Activated CD8-positive, alpha-beta T cell treated with anti-CD3 and anti-CD28 coated beads, Interleukin-2, amount 10 ng/mL, durations not matched to agents 7 days and 5 days (primary cell): ENCODE measurements at places on chromosomes 3 and 15. TPM values are rescaled to one million over a fixed set of nuclear protein-coding genes. Genes with fewer than 3 reads are reported as not detected.

Gene GMNC
- not detected for total RNA-seq

Gene AP3B2
- not detected for total RNA-seq

Gene MST1
- 3.8 TPM for total RNA-seq

DNA sequence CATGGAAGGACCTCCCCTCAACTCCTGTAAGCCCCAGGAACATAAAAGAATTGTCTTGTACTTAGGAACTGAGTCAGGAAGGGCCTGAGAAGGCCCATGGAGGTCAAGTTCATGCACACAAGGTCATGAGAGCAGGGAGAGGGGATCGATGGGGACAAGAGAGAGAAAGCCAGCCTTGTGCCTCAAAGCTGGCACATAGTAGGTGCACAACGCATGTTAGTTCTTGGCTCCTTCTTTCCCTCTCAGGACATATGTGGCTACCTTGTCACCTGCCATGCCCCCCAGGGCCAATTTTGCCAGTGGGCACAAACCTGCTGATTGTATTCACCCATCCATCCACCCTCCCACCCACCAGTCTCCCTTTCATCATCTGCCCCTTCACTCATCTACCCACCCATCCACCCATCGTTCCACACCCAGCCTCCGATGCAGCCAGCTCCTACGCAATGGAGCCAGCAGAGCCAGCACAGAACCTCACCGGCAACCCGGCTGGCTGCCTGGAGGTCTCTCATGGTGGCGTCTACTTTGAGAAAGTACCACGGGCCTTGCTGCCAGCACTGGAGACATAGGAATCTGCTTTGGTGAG is 52.4 kb upstream of the INSYN1 start:
- no peak for DNase-seq

Gene CEP19
- total RNA-seq = 4.6 TPM

DNA sequence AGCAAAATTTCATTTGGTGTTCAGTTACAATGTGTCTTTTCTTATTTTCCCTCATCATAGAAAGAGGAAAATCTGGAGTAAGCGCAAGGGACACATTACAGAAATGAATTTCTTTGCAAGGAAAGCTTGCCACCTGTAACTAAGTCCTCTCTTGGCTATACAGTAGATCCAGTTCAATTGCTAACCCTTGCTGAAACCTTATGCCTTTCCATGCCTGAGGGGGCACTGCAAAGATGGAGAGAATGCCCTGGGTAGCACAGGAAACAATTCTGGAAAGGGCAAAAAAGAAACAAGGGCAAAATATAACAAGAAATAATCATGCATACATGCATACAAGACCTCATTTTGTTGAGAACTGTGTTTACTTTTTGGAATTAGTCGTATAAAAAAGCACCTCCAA is 4.3 kb downstream of the CADM2 start:
- DNase-seq = no peak

Gene GRM7
- not detected for total RNA-seq

Gene ZNF385D
- total RNA-seq = not detected

Gene IL5RA
- total RNA-seq = not detected

DNA sequence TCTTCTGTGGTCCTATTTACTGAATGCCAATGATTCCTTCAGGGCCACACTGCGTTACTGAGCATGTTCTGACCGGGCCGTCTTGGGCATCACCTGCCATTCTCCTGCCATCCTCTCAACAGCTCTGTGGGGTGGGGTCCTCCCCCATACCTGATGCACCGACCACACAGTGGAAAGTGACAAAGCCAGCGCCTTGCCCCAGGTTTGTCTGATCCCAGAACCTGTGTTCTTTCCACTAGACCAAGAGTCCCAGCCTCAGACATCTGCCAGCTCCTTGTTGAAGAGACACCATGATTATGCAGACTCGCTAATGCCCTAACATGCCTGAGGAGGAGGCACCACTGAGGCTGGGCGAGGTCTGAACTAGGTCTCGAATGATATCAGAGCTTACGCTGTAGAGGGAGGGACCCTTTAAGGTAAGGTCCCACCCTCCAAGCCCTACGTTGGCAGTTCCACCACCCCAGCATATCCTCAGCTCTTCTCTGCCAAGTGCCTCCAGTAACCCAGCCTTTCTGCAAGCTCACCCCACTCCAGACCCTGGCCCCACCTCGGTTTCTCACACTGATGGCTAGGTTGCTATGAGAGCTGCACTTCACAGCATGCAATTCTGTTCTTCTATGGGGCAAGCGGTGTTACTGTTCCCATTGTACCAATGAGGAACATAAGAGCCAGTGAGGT is 29.8 kb upstream of the PLXNA1 start:
- no peak for DNase-seq

GRCh38 chr3:156539802-156540201 is 15.1 kb downstream of the SSR3 start:
- no peak for DNase-seq

Gene PAQR9
- total RNA-seq = not detected

Gene AMIGO3
- total RNA-seq = 2.0 TPM

GRCh38 chr3:167450195-167450594 is 23.6 kb downstream of the SERPINI2 start:
- no peak for DNase-seq

Gene SPSB4
- not detected for total RNA-seq

Gene KBTBD13
- not detected for total RNA-seq

Gene MRAS
- total RNA-seq = not detected

- DNase-seq = peak; percentile 63
Measured at GRCh38 chr3:112582244-112582874, 20.5 kb downstream of the SLC35A5 start.

DNA sequence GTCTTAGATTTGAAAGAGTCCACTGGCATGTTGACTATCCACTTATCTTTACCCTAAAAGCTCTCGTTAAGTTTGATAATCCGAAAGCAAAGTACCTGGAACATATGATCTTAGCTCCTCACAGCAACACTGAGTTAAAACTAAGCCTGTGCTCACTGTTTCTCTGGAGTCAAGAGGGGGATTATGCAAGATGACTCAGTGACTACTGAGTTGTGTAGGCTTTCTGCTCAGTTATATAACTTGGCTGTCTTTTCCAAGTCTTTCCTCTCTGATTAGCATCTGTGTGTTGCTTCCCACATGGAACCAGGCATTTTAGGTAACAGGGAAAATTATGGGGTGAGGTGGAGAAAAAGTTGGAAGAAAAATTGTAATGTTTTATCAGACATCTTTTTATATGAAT is 31.2 kb upstream of the MYO5C start:
- no peak for DNase-seq

Gene RBMS3
- 0.11 TPM for total RNA-seq

DNA sequence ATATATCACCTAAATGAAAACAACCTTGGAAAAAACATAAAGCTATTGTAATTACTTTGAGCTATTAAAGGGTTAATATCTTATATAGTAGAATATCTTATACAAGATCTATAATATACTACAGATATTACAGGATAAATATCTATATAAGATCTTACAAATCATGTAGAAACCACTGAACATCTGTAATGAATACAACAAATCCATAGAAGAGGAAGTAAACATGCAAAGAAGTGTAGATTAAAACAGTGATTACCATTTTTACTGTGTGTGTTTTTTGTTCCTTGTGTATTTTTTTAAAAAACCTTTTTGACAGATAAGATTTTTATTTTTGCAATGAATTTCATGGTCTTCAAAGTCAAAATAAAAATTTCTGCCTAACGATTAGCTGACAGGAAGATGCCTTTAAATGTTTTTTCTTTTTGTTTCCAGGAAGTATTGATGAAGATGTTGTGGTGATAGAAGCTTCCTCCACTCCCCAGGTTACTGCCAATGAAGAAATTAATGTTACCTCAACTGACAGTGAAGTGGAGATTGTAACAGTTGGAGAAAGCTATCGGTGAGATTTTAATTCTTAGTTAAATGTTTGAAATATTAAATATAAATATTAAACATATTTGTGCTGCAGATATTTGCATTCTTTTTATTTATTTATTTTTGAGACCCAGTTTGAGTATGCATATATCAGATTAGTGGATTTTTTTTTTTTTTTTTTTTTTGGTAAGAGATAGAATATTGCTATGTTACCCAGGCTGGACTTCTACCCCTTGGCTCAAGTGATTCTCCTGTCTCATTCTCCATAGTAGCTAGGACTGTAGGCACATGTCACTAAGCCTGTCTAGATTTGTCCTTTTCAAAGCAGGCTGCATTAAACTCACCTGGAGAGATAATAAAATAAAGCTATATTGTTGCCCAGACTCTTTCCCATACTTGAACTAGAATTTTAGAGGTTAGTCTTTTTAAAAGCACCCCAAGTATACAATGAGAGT is 52.8 kb upstream of the CCNB2 start:
- DNase-seq = no peak

DNA sequence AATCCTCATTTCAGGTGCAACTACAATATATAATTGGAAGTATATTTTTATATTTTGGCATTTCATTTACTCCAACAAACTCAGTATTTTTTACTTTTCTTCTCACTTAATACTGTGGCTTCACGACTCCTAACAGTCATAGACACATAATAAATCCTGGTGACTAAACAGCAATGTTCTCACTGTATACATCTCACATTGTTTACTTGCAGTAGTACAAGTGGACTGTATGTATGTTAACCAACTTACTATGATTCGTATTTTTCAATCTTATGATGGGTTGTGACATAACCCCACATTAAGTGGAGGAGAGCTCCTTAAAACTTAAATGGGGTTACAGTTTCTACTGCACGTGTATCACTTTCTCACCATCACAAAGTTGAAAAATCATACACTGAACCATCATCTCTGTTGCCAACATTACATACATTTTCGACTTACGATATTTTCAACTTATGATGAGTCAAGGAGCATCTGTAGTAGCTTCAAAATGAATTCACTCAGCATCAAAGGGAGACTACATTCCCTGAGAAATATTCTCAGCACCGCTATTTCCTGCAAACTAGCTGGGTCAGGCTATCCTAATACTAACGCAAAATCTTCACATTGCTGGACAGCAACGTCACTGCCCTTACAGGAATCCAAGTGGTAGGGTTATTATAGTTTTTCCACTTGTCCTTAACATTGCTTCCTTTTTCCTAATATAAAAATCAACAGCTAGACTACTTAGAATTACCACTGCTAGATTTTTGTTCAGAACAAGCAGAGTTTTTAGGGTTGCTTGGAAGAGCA is 7.3 kb downstream of the ADAM10 start:
- DNase-seq = no peak

DNA sequence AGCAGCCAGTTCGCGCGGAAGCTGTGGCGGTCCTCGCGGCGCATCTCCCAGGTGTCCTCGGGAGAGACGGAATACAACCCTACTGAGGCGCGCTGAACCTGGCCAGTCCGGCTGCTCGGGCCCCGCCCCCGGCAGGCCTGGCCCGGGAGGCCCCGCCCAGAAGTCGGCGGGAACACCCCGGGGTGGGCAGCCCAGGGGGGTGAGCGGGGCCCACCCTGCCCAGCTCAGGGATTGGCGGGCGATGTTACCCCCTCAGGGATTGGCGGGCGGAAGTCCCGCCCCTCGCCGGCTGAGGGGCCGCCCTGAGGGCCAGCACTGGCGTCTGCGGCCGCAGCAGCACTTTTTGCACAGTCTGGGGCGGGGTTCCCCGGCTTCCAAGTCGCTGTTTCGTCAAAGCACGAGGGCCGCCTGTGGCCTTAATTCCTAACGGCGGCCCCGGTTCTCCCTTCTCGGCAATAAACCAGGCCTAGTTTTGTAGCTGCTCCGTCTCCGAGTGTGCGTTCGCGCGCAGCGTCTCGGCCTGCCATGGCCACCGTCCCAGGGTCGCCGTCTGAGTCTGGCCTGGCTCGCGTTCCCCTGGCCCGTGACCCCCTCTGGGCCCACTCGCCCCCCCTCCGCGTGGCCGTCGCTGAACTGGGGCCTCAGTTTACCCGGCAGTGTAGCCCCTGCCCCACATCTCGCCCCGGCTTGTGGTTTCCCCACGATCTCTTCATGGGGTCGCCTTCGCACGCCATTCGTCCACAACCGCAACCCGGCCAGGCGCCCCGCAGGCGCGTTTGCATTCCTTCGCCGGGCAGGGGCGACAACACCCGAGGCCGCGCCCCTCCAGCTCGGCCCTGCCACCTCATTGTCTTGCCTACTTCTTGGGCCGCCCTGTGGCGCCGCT is 30.0 kb downstream of the NBEAL2 start:
- peak; percentile 85 for DNase-seq

- DNase-seq = no peak
Measured at GRCh38 chr15:82864967-82865366, 55.5 kb downstream of the WHAMM start.

DNA sequence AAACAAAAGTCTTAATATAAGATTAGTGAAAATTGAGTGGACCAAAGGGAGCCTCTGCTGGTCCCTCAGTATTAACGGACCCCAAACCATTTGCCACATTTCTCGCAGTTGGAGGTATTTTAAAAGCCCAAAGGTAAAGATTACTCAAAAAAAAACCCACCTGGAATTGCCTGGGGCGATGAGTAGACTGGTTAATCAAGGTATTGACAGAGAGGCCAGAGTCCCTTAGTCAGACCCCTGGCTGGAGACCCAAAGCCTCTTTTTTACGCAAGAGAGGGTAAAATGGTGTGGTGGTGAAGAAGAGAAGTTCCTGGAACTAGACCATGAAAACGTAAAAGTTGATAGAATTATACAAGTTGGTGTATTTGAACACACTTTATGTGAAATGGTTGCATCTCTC is 137.2 kb downstream of the IMPG2 start:
- DNase-seq = no peak

Gene NME9
- total RNA-seq = not detected

Gene SYNPR
- total RNA-seq = not detected

DNA sequence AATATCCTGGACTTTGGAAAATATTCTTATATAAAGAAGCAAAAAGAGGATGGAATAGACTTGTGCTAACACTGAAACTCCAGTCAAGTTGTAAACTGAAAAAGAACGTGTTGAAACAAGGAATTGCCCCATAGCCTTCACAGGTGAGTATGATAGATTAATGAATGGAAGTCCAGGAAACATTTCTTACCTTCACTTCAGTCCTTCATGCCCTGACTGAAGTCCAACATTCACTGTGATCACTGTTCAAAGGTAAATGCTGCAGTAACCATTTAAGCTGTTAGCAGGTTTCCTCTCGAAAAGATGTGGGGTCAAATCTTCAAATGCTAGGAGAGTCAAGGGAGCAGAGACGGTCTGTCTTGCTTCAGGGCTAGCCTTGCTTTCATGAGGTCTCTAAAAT is 46.1 kb downstream of the SLC30A4 start:
- no peak for DNase-seq

Gene DUOX2
- not detected for total RNA-seq

- no peak for DNase-seq
Measured at GRCh38 chr3:120160050-120160449, 65.8 kb upstream of the GSK3B start.

DNA sequence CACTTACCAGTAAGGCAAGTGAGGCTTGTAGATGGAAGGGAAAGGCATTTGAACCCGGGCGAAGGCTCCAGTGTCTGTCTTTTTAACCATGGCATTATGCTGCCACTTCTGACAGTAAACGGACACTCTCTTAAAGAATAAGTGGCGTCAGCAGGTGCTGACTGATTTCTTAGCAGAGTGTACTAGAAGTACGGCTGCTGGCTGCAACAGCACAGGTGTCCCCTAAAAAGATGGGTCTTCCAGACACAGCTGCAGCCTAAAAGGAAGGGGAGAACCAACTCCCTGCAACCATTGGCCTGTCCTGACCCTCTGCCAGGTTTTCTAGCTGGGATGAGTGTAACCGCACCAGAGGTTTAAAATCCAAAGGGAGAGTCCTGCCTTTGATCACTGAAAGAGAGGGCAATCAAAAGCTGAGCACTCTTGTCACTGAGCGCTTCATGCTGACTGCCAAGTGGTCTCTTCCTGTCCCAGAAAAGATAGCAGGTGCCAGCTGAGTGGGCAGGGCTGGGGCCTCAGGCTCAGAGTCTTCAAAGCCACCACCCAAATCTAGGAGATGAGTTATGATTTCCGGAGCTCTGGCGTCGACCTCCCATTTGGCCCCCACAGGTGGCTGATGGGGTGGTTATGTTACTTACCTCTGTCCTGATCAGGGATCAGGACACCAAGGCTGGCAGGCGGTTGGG is 255.8 kb downstream of the SLCO3A1 start:
- no peak for DNase-seq

Gene SLC22A14
- not detected for total RNA-seq
